Amniotic epithelial cell (primary cell): ENCODE measurements at places on chromosomes 11 and 22.

GRCh38 chr22:43244803-43245527 is 58.0 kb upstream of the TTLL12 start:
- DNase-seq = no peak

GRCh38 chr11:5123802-5124521 is 14.2 kb downstream of the OR52A5 start:
- DNase-seq = peak; percentile 52

- no peak for DNase-seq
Measured at GRCh38 chr11:44967930-44968496, 17.3 kb upstream of the TP53I11 start.

- DNase-seq = peak; percentile 89
Measured at GRCh38 chr11:123473941-123474677, 44.0 kb downstream of the GRAMD1B start.

GRCh38 chr11:102773386-102773785 is 7.0 kb downstream of the MMP10 start:
- peak; percentile 36 for DNase-seq

GRCh38 chr22:27984723-27985122 is 65.7 kb upstream of the PITPNB start:
- DNase-seq = no peak

- no peak for DNase-seq
Measured at GRCh38 chr11:45102361-45102809, 44.1 kb upstream of the PRDM11 start.

DNA sequence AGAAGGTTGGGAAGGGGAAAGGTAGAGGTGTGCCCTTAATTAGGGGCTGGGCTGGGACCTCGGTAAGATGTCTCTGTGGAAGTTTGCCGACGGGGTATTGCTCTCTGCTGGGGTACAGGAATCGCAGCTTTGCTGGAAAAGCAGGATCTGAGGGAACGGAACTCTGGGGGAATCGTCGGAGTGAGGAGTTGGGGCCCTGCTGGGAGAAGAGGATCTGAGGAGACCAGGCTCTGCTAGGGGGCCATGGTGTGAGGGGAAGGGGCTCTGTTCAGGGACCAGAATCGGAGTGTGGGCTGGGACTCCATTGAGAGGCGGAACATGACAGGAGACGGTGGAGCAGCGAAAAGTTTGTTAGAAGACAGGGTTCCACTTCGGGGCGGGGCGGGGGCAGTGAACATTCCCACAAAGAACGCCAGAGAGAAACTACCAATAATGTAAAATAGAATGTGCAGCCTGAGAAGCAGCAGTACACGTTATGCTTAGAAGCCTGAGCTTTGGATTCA is 456 bp downstream of the AAMDC start:
- DNase-seq = peak; percentile 19

DNA sequence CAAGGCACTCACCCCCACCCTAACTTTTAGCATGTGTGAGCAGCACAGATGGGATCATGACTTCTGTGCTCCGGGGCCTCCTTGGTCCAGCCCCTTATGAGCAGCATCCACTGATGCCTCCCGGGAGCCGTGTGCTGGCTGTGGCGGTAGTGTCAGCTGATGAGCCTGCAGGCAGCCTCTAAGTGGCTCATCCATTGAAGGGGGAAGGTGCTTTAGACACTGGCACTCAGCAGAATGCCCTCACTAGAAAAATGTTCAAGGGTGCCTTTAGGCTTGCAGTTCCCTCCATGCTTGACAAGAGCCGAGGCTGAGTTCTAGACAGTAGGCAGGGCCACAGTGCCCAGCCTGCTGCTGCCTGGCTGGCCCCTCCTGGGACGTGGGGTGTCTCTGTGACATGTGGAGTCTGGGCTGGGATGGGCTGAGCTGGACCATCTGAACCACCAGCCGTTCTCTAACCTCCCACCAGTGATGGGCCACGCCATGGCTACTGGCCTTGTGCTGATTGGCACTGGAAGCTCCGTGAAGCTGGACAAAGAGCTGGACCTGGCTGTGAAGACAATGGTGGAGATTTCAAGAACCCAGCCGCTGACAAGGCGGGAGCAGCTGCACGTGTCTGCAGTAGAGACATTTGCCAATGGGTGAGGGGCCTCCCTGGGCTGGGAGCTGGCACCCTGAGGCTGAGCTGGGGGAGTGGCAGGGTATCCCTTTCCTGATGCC is 5.8 kb downstream of the TTC38 start:
- no peak for DNase-seq

GRCh38 chr11:70421123-70421522 is 22.8 kb downstream of the CTTN start:
- no peak for DNase-seq

- DNase-seq = no peak
Measured at GRCh38 chr22:22139364-22139763, 105.2 kb upstream of the VPREB1 start.

GRCh38 chr22:44357296-44357965 is 44.7 kb upstream of the SHISAL1 start:
- no peak for DNase-seq

GRCh38 chr11:30561691-30562415 is 24.3 kb downstream of the MPPED2 start:
- DNase-seq = no peak

GRCh38 chr11:121281698-121282097 is 10.9 kb upstream of the SC5D start:
- no peak for DNase-seq

- DNase-seq = no peak
Measured at GRCh38 chr11:118166641-118167040, 9.8 kb downstream of the SCN2B start.
